ENCODE measurements at places on chromosomes 11 and 22.
A peak's percentile ranks its signal among the peaks of the same experiment; 100 is the strongest.

DNA sequence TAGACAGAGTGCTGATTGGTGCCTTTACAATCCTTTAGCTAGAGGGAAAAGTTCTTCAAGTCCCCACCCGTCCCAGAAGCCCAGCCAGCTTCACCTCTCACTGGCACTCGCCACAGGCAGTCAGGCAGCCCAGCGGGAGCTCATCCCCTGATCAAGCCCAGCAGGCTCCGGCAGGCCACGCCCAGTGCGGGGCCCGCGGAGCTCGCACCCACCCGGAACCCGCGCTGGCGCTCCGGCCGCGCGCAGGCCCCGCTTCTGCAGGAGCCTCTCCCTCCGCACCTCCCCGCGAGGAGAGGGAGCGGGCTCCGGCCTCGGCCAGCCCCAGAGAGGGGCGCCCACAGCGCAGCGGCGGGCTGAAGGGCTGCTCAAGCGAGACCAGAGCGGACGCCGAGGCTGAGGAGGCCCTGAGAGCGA is 202.4 kb upstream of the PDGFD start:
- DNase-seq: no peak

- DNase-seq: no peak
Measured at GRCh38 chr11:120839846-120840402, 184.0 kb upstream of the TBCEL start.

- DNase-seq: no peak
Measured at GRCh38 chr22:26673486-26673885, 16.1 kb downstream of the MIAT start.

DNA sequence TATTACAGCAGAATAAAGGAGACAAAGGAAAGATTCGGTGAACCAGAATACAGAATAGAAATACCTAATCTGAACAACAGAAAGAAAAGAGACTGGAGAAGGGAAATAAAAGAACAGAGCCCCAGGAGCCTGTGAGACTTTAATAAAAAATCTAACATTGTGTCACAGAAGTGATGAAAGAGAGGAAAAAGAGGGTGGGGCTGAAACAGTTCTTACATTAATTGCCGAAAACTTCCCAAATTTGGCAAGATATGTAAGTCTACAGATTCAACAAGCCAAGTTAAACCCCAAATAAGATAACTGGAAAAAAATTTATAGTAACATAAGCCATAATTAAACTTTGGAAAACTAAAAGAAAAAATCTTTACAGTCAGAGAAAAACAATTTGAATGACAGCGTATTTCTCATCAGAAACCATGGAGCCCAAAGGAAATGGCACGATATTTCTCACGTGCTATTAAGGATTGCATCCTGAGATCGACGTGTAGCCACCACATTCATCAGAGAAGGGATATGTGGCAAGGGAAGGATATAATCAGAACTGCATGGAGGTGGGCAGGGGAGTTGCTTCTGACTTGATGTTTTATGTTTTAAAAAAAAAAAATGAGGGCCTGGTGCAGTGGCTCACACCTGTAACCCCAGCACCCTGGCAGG is 73.9 kb downstream of the SGSM3 start:
- DNase-seq: no peak

DNA sequence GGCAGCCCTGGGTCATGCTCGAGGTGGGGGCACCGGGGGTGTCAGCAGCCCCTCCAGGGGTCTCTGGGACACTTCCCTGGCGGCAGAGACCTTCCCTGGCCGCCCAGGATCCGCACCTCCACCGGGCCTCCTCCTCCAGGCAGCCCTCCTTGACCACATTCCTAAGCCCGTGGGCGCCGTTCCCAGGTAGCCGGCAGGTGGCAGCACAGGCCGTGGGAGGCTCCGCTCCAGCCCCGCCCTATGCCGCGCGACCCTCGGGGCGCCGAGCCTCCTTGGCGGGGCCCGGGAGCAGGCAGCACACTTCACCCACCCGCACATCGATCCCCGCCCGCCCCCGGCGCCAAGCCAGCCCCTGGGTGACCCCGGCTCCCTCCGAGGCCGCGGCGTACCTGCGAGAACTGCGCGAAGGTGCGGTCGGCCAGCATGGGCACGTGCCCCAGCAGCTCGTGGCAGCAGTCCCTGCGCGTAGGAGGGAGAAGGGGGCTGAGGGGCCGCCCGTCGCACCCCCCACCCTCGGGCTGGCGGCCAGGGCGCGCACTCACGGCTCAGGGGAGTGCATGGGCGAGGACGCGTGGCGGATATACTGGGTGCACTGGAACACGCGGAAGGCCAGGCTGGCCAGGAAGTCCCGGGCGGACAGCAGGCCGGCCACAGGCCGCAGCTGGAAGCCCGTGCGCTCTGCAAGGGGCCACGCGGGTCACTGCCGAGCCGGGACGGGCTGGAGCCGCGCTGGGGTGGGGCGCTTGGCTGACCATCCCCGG is 5.3 kb upstream of the INS start:
- DNase-seq: no peak

DNA sequence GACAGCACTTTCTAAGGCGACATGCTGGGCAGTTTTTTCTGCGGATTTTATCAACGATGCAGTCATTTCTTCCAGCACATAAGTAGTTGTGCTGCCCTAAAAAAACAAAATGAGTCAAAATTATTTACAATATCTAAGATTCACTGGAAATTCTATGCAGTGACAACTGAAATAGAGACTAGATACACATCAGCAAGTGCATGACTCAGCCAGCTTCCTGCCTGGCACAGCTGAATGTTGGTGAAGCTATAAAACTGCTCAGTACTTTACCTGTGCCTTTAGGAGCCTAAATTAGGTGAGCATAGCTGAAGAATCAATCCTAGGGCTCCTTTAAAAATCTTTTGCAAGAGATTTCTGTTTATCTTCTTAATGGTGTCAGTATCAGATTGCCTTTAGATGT is 37.8 kb downstream of the PGR start:
- no peak for DNase-seq

DNA sequence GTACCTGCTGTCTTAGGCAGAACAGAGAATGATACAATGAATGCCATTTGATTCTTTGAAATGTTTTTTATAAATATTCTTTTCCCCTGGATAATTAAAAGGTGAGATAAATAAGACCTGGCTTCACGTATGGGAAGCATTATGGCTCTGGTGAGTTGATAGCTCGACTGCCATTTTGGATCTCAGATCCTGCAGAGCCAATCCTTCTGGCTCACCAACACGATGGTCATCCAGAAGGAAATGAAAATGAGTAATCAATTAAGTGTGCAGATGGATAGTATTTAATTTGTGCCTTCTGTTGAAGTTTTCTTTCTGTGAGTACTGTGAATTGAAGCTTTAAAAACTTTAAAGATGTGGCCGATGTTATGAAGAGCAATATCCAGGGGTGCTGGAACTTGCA is 2.7 kb downstream of the TNRC6B start:
- no peak for DNase-seq

GRCh38 chr22:22942511-22943329 is 55.1 kb downstream of the IGLL5 start:
- peak; percentile 20 for DNase-seq

DNA sequence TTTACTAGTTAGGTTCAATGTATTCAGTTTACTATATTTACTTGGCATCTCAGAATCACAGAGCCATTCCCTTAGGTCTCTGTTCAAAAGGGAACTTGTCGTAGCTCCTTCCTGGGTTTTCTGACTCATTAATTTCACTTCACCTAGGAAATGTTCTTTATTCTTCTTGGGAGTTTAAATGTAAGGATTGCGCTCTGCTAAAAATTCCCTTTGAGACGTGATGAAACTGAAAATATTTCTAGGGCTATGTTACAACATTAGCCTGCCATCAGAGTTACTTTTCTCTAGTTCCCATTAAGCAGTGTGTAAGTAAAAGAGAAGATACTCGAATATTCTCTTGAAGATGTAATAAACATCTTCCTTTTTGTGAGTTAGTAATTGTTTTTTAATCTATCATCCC is 209.5 kb downstream of the CASP12 start:
- no peak for DNase-seq

- no peak for DNase-seq
Measured at GRCh38 chr22:21982338-21982965, at the start of gene TOP3B. Gene TOP3B, minus strand, starts transcription at chr22:21982787. Its CDS starts 7,078 bp downstream, at chr22:21975709.

DNA sequence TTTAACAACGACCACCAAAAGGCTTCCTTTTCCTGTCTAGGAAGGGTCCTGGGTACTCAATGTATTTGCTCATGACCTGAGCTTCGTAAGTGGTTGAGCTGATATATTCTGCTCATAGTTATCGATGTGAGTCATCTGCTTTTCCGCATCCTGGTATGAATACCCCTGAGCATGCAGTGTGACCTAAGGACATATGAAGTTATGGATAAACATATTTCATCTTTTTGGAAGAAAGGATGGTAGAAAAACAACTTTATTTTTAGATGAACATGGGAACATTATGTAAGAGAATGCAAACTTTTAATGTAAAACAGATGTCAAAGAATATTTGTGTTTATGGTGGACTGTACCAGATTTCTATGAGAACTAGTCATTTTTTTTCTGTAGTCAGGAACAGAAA is 28.4 kb downstream of the TRPC6 start:
- no peak for DNase-seq

GRCh38 chr22:49632199-49633009 is 195.3 kb downstream of the BRD1 start:
- peak; percentile 10 for DNase-seq

DNA sequence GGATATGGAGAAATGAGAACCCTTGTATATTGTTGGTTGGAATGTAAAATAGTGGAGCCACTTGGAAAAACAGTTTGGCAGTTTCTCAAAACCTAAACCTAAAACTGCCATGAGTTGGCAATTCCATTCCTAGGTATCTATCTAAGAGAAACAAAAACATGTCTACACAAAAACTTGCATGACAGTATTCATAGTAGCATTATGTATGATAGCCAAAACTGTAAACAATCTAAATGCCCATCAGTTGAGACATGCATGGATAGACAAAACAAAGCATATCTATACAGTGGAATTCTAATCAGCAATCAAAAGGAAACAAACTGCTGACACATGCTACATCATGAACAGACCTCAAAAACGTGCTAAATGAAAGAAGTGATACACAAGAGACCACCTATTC is 34.9 kb downstream of the TRAF6 start:
- no peak for DNase-seq

DNA sequence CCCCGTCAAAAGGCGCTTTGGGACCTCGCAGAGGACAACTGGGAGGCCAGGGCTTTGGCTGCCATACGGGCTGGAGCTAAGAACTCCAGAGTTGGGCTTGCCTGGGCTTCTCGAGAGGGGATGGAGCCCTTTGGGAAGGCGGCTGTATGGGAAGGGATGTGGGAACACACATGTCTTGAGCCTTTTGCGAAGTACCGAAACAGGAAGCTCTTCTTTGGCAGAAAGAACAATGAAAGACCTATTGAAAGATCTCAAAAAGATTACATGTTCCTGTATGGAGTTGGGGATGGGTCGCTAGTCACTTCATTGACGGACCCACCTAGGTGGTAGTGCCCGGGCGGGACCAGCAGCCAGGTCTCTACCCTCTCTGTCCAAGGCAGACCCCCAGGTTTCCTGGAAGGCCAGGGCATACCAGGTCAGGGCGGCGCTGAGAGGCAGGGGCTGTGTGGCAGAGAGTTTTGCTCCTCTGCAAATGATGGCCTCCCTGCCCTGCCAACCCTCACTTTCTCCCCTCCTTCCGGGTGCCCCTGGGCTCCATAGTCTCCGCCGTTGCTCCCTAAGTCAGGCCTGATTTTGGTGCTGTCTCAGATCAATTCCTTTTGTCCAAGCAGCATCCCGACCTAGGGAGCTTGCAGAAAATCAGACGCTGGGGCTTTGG is 1.0 kb downstream of the ST14 start:
- DNase-seq: no peak

GRCh38 chr11:66032957-66033735 is 6.9 kb upstream of the CATSPER1 start:
- no peak for DNase-seq

DNA sequence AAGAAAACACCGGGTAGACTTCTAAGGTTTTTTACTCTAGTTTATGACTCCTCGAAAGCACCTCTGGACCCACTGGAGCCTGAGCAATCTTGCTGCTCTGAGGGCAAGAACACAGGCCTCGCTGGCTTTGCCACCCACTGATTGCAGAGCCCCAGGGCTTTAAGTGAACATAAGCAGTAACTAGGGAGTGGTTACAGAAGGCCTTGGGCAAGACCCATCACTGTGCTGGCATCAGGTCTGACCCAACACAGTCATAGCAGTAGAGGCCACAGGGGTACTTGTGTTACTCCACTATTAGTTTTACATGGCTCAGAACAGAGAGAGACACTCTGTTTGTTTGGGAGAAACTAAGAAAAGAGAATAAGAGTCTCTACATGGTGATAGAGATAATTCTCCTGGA is 684.5 kb downstream of the FAM181B start:
- no peak for DNase-seq

GRCh38 chr22:32355760-32356159 is 1.9 kb upstream of the RFPL3 start:
- no peak for DNase-seq

GRCh38 chr11:78099666-78100065 is 20.0 kb upstream of the NDUFC2 start:
- DNase-seq: no peak

GRCh38 chr22:43004362-43005035 is 10.4 kb downstream of the PACSIN2 start:
- DNase-seq: no peak

DNA sequence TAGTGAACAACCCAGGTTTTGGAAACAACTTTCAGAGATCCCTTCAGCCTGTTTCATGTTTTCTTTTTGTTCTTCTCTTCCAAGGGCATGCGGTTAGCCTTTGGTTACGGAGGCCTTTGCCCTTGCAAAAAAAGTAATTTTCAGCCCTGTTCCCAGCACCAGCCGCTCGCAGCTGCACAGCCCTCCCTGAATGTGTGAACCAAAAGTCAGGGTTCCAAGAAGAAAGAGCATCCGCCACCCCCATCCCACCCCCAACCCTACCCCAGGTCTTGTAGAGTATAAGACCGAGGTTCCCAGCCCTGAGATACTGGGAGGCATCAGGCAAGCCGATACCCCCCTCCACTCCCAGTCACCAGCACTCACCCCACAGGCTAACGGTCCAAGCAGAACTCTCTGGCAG is 56.4 kb downstream of the IGLL1 start:
- DNase-seq: no peak

DNA sequence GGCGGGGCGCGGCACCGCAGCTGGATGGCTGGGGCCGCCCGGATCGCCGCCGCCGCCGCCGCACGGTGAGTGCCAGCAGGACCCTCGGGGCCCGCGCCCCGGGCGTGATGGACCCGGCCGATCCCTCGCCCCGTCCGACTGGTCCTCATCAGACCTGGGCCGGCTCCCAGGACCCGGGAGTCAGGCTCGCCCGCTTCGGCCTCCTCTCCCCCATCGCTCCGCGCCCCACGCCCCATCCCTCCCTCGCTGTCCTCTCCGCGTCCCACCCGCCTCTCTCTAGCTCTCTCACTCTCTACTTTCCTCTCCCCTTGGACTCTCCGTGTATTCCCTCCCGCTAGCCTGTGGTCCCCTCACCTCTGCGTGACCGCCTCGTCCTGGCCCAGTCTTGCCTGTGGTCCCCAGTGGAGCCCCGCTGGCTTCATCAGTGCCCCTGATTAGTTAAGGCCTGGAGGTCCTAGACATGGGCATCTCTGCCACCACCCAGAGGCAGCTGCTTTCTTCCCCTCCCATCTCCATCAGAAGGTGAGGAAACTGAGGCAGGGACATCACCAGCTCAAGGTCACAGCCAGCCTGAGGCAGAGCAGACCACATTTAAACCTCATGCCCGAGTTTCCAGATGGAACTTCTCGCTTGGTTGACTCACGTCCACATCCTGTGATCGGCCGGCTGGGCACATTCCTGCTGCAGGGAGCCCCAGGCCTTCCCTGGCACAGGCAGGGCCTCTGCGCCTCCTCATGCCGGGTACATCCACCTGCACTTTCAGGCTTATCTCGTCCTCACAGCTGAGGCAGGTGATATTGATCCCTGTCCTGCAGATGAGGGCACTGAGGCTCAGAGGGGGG is 429 bp downstream of the SLC39A13 start:
- peak; percentile 48 for DNase-seq

GRCh38 chr22:48528221-48528915 is 1299.3 kb downstream of the BRD1 start:
- no peak for DNase-seq
